ENCODE measurements at places on chromosomes 16 and 17.

GRCh38 chr17:50550661-50551432, 3.9 kb downstream of the SPATA20 start:
- peak; percentile 85 for DNase-seq
- H3K4me3 ChIP-seq, result no peak overlapping the region
- H3K4me1 ChIP-seq, result peaks cover 8% of the 10 kb centered on the region
- peaks cover 2% of the 10 kb centered on the region for H3K27me3 ChIP-seq

DNA sequence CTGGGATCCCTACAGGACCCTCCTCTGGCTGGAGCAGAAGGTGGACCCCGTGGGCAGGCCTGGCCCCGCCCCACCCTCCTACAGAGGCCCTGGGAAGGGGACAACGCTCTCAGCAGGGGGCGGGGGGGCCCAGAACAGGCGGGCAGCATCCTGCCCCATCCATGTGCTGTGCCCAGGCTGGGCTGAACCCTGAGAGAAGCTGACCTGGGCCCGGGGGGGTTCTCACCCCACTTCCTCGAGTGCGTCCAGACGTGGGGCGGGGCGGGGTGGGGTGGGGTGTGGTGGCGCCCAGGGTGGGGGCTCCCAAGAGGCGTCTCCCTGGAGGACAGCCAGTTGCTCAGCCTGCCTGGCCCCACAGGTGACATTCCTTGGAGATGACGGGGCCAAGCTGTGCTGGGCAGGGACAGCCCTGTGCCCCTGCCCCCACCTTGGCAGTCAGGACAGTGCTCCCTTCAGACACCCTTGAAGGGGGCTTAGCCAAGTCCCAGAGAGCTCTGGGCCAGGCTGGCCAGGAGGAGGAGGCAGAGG, 390 bp upstream of the UNC13D start:
- H3K36me3 ChIP-seq, result peaks cover 41% of the 10 kb centered on the region
- DNase-seq, result no peak
- H3K4me3 ChIP-seq, result no peak overlapping the region
- H3K27me3 ChIP-seq, result no peaks in the 10 kb centered on the region
- H3K27ac ChIP-seq, result peak overlapping the region; percentile 99

DNA sequence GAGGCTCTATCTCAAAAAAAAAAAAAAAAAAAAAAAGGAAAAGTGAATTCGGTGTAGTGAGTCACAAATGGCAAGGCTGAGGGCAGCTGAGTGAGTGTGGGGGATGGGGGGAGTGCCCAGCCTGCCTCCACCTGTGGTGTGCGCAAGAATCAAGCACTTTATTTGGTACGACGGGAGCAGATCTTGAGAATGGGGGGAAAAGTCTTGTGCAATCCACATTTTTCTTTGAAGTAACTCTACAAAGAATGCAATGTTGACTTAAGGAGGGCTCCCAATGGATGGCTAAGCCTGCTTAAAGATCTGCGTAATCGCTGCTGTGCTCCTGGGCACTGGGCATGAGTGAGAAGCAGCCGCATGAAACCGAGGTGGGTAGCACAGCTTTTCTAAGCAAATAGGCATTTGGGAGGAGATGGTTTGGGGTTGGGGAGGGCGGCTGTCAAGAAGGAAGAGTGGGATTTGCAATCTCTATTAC, 28.2 kb downstream of the ATP2C2 start:
- H3K27me3 ChIP-seq, result no peaks in the 10 kb centered on the region
- no peaks in the 10 kb centered on the region for H3K4me1 ChIP-seq
- H3K36me3 ChIP-seq, result no peaks in the 10 kb centered on the region
- H3K4me3 ChIP-seq, result no peak overlapping the region
- H3K27ac ChIP-seq, result no peak overlapping the region

DNA sequence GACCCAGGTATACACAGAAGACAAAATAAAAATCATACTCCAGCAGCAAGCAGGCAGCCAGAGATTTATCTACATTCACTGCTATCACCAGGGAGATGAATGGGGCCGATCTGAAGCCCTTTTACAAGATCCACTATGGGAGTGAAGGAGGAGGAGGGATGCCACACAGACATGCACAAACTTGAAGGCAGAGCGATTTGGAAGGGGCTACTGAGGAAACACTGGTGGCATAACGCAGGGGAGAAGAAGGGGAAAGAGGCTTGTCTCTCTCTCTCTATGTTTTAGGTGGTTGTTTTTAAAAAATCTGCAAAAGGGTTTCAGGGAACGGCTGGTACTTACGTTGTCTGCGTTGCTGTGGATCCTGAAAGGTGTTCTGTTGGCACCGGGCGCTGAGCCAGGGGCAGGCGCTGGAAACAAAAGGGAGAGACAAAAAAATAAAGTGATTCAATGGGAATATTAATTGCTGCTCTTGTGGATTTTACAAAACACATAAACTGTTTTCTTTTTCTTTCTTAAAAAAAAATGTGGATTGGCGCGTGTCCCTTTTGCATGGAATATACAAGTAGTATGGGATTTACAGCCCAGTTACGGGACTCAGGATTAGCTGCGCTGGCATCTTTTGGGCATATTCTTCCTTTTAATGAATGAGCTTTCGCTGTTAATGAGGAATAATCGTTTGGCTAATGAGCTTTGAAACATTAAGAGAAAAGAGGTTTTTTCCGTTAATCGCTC, 255.3 kb upstream of the PMFBP1 start:
- no peaks in the 10 kb centered on the region for H3K4me1 ChIP-seq
- H3K36me3 ChIP-seq, result no peaks in the 10 kb centered on the region
- H3K4me3 ChIP-seq, result no peak overlapping the region
- DNase-seq, result no peak
- H3K27me3 ChIP-seq, result no peaks in the 10 kb centered on the region
- H3K27ac ChIP-seq, result no peak overlapping the region

DNA sequence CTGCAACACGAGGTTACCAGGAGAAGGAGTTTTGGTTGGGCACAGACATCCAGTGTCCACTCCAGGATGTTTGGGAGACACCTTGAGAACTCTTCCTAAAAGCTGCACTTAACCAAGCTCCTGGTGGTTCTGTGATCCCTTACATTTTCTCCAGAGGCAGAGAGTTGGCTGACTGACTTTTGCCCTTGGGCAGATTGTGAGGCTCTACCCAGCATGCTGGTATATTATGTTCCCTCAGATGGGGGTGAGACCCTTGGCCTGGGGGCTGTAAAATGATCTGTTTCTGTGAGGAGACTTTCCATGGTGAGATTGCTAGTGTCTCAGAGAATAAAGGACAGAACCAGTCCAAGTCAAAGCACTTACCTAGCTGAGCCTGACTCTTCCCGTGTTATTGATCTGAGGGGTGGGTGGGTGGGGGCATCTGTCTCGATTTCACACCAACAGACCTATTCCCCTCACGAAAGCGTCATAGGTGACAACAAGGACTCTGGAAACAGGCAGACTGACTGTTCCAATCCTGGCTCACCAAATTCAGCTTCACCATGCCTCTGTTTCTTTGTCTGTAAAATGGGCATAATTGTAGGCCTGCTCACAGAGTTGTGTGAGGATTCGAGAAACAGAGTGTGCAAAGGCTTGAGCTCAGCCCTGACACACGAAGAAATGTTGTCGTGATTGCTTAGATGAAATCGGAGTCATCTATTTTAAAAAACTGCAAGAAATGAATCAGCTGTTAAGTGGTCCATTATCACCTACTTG, 12.2 kb downstream of the USB1 start:
- DNase-seq, result no peak

- DNase-seq, result no peak
- peaks cover 36% of the 10 kb centered on the region for H3K27me3 ChIP-seq
- no peaks in the 10 kb centered on the region for H3K36me3 ChIP-seq
- no peak overlapping the region for H3K4me3 ChIP-seq
- peaks cover 51% of the 10 kb centered on the region for H3K4me1 ChIP-seq
These were observed 2.1 kb downstream of the MC1R start for GRCh38 chr16:89920723-89921122.

GRCh38 chr17:61451538-61452300, 503 bp upstream of the TBX4 start:
- H3K27me3 ChIP-seq, result peaks cover 98% of the 10 kb centered on the region
- H3K4me1 ChIP-seq, result peaks cover 22% of the 10 kb centered on the region
- DNase-seq, result no peak
- no peaks in the 10 kb centered on the region for H3K36me3 ChIP-seq
- no peak overlapping the region for H3K27ac ChIP-seq

DNA sequence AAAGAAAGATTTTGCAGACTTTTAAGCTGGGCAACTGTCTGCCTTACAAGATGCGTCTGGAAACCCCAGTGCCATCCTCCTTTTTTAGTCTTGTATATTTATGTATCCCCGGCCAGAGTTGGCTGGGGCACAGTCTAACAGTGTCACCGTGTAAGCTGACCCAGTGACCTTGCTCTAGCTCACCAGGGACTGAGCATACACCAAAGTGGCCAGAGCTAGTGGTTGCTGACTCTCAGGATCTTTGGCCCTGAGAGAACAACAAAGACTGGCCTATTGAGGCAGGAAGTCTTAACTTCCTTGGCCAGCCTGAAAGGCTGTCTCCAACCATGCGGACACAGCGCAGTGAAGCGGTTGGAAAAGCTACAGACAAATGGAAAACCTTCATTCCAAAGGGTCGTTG, 745.2 kb downstream of the WWOX start:
- no peak overlapping the region for H3K4me3 ChIP-seq
- no peaks in the 10 kb centered on the region for H3K27me3 ChIP-seq
- H3K27ac ChIP-seq, result no peak overlapping the region
- DNase-seq, result peak; percentile 12

GRCh38 chr17:7479213-7480088, at the start of gene ZBTB4:
TSS of gene ZBTB4 (minus strand) at chr17:7479631. CDS start at chr17:7466801, 12,830 bp downstream.
- peak within 1 kb of the TSS; percentile 95 for H3K4me3 ChIP-seq
- no peaks in the 10 kb centered on the region for H3K27me3 ChIP-seq

DNA sequence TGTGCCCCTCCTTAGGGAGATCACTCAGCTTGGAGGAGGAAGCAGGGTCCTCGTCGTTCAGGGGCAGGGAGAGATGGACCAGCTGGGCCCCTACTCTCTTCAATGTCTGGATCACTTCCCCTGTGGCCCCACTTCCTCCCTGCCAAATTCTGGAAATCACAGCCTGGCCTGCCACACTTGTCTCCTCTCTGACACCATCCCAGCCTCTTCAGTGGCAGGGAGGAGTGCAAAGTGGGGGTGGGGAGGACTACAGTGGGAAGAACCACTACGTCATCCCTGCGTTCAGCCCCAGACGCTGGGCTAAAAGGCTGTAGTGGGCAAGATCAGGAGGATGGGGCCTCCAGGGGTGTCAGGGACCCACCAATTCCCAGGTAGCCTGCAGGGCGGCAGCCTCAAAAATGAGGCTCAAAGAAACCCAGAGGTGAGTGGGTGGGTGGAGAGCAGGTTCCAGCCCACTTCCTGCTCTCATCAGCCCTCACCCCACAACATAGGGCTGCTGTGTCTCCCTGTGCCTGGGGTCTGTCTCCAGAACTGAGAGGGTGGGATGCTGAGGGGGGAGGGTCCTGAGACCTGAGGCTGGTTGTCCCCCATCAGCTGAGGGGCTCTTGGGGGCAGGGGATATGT, 25.0 kb upstream of the TAC4 start:
- H3K36me3 ChIP-seq, result no peaks in the 10 kb centered on the region
- no peak for DNase-seq
- no peaks in the 10 kb centered on the region for H3K27me3 ChIP-seq
- H3K4me3 ChIP-seq, result no peak overlapping the region

- no peaks in the 10 kb centered on the region for H3K27me3 ChIP-seq
- peak overlapping the region; percentile 89 for H3K4me3 ChIP-seq
- peak overlapping the region; percentile 79 for H3K27ac ChIP-seq
- H3K36me3 ChIP-seq, result no peaks in the 10 kb centered on the region
- no peak for DNase-seq
- no peaks in the 10 kb centered on the region for H3K4me1 ChIP-seq
These were observed 1.4 kb downstream of the WIPI1 start for GRCh38 chr17:68455901-68456338.

GRCh38 chr16:82004601-82005000, 6.7 kb downstream of the SDR42E1 start:
- H3K36me3 ChIP-seq, result no peaks in the 10 kb centered on the region
- no peak for DNase-seq
- peaks cover 12% of the 10 kb centered on the region for H3K4me1 ChIP-seq
- no peaks in the 10 kb centered on the region for H3K27me3 ChIP-seq
- H3K4me3 ChIP-seq, result no peak overlapping the region

GRCh38 chr16:53085931-53086421, 31.2 kb downstream of the CHD9 start:
- no peaks in the 10 kb centered on the region for H3K36me3 ChIP-seq
- H3K4me1 ChIP-seq, result peaks cover 25% of the 10 kb centered on the region
- H3K27me3 ChIP-seq, result no peaks in the 10 kb centered on the region
- no peak for DNase-seq
- peak overlapping the region; percentile 77 for H3K27ac ChIP-seq

GRCh38 chr17:10845388-10845751, 7.5 kb upstream of the PIRT start:
- no peaks in the 10 kb centered on the region for H3K27me3 ChIP-seq
- H3K4me3 ChIP-seq, result no peak overlapping the region
- no peaks in the 10 kb centered on the region for H3K4me1 ChIP-seq
- DNase-seq, result no peak
- H3K36me3 ChIP-seq, result no peaks in the 10 kb centered on the region

GRCh38 chr17:56629531-56630075, 36.1 kb downstream of the NOG start:
- H3K36me3 ChIP-seq, result no peaks in the 10 kb centered on the region
- H3K27me3 ChIP-seq, result no peaks in the 10 kb centered on the region
- no peak for DNase-seq
- no peak overlapping the region for H3K4me3 ChIP-seq
- H3K4me1 ChIP-seq, result no peaks in the 10 kb centered on the region

- no peaks in the 10 kb centered on the region for H3K36me3 ChIP-seq
These were observed 48.8 kb upstream of the CLEC19A start for GRCh38 chr16:19236561-19237209.

DNA sequence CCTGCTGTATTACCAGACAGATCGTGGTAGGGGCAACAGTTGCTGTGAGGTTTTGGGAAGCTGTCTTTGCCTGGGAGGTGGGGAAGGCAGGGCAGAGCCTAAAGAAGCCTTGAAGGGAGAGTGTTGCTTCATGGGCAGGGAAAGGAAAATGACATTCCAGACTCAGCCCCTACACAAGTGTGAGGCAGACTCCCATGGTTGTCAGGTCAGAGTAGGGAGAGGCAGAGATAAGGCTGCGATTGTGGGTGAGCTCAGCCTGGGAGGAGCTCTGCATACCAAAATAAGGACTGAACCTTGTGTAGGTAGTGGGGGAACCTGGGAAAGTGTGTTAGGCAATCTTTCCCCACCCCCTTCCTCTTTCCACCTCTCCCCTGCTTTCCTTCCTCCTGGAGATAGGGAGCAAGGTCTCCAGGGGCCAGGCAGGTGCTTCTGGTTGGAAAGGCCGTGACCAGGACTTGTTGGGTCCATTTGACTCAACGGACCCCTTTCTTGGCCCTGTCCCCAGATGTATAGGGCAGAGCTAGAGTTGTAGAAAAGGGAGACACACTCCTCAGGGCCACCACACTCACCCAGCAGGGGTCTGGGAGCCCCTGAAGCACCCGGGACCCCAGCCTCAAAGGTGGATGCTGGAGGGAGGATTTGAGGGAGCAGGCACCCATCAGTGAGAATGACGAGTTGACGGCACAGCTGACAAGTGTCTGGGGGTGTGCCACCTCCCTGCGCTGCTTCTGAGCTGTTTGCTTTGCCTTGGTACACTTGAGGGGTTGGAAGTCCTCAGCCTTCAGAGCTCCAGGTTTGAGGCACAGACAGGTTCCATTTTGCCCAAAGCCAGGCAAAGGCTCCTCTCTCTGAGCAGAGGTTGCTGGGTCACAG, 18.5 kb upstream of the TOB1 start:
- H3K4me3 ChIP-seq, result no peak overlapping the region
- peaks cover 7% of the 10 kb centered on the region for H3K4me1 ChIP-seq
- no peaks in the 10 kb centered on the region for H3K27me3 ChIP-seq
- H3K27ac ChIP-seq, result no peak overlapping the region

GRCh38 chr16:86398201-86398600, 112.1 kb upstream of the FOXF1 start:
- peaks cover 5% of the 10 kb centered on the region for H3K27me3 ChIP-seq
- H3K4me3 ChIP-seq, result no peak overlapping the region
- no peaks in the 10 kb centered on the region for H3K36me3 ChIP-seq
